ENCODE measurements at places on chromosomes 7 and 10. TPM values are rescaled to one million over a fixed set of nuclear protein-coding genes. Genes with fewer than 3 reads are reported as not detected.

CLEC2L gene
- not detected for total RNA-seq

CCL24 gene
- not detected for total RNA-seq

DNA sequence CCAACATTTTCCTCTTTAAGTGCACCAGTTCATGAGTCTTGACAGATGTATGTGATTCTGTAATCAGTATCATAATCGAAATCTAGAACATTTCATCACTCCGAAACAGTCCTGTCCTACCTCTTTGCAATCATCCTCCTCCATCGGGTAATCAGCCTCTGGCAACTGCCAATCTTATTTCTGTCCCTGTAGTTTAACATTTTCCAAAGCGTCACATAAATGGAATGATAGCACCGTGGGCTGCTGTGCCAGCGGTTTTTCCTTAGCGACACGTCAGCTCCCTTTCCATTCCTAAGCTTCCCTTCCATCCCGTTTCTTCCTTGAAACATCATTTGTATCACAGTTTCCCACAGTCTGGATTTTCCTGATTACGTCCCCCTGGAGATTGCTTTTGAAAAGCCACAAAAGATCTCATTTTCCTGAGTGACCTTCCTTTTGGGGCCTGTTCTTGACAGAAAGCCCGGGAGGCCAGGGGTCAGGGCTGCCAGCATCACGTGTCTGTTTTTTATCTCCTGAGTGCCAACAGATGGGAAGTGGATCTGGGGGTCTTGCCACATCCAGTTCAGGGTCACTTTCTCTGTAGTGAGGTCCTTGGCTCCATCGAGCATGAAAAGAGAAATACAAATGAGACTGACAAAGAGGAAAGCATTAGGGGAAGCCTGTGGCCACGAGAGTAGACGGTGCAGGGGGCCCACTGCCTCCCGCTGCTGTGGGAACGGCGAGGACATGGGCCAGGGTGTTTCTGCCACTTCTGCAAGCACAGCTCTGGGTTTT, 31.6 kb downstream of the TMEM120A start:
- H3K36me3 ChIP-seq, result no peaks in the 10 kb centered on the region
- no peaks in the 10 kb centered on the region for H3K27me3 ChIP-seq
- DNase-seq, result no peak
- no peaks in the 10 kb centered on the region for H3K4me1 ChIP-seq

- no peak overlapping the region for H3K4me3 ChIP-seq
- no peaks in the 10 kb centered on the region for H3K27me3 ChIP-seq
- no peak overlapping the region for H3K27ac ChIP-seq
- H3K4me1 ChIP-seq, result no peaks in the 10 kb centered on the region
These were observed 1106.8 kb upstream of the LRRTM3 start for GRCh38 chr10:65818990-65819389.

DNA sequence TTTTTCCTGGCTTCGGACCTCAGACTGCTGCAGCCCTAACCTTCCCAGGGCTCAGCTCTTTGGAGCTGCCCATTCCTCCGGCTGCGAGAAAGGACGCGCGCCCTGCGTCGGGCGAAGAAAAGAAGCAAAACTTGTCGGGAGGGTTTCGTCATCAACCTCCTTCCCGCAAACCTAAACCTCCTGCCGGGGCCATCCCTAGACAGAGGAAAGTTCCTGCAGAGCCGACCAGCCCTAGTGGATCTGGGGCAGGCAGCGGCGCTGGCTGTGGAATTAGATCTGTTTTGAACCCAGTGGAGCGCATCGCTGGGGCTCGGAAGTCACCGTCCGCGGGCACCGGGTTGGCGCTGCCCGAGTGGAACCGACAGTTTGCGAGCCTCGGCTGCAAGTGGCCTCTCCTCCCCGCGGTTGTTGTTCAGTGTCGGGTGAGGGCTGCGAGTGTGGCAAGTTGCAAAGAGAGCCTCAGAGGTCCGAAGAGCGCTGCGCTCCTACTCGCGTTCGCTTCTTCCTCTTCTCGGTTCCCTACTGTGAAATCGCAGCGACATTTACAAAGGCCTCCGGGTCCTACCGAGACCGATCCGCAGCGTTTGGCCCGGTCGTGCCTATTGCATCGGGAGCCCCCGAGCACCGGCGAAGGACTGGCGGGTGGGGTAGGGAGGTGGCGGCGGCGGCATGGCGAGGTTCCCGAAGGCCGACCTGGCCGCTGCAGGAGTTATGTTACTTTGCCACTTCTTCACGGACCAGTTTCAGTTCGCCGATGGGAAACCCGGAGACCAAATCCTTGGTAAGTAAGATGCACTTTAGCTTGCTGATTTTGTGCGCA, at the start of gene PLXDC2:
Gene PLXDC2, plus strand, starts transcription at position 22 of the 820 bp plus-strand sequence.
- DNase-seq, result no peak
- H3K36me3 ChIP-seq, result no peaks in the 10 kb centered on the region
- peaks cover 36% of the 10 kb centered on the region for H3K27me3 ChIP-seq
